ENCODE measurements at places on chromosomes 11 and 22.

DNA sequence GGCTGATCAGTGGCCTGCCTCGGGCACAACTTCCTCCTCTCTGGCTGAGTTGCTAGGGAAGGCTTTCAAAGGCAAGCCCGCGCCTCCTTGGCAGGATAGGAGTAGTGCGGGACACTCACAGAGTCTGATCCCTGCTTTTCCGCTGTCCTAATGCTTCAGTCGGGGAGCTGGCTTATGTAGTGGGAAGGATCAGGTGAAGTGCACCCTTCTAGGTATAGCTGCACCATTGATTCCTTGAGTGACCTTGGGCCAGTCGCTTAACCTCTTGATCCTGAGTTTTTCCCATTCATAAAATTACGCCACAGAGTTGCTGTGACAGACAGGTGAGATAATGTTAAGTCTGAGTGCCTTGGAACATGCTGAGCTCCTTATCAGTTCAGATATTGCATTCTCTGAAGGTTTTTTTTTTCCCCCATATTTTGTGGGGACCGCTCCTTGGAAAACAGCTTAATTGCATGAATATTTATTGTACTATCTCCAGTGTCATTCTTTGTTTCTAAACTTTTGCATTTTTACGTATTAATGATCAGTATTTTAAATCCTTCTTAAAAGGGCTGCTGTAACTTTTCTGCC lies 961 bp downstream of the IPO7 start:
- DNase-seq = peak; percentile 76

DNA sequence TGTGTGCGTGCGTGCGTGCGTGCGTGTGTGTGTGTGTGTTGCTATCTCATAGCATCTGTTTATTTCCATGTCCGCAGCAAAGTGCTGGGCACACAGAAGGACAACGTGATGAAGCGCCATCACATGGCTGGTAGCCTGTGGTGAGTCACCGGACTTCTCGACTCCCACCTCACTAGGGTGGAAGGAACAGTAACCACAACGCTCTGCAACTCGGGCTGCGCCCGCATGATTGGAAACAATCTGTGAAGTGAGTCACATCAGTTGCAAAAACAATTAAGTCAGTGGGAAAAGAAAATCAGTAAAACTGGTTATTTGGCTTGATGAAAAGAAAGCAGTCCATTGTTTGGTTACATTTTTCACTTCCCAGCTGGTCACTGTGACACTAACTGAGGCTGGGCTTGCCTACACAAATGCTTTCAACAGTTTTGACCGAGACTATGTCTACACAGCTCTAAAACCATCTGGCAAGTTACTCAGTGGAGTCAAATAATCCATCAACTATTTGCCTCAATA lies 437.3 kb upstream of the CADM1 start:
- DNase-seq = peak; percentile 99

GRCh38 chr11:64388894-64389293 lies 29.9 kb downstream of the RPS6KA4 start:
- DNase-seq = no peak

GRCh38 chr22:48431014-48431413 lies 1396.7 kb downstream of the BRD1 start:
- no peak for DNase-seq

- DNase-seq = no peak
Measured at GRCh38 chr22:27616033-27616432, 185.5 kb downstream of the MN1 start.

DNA sequence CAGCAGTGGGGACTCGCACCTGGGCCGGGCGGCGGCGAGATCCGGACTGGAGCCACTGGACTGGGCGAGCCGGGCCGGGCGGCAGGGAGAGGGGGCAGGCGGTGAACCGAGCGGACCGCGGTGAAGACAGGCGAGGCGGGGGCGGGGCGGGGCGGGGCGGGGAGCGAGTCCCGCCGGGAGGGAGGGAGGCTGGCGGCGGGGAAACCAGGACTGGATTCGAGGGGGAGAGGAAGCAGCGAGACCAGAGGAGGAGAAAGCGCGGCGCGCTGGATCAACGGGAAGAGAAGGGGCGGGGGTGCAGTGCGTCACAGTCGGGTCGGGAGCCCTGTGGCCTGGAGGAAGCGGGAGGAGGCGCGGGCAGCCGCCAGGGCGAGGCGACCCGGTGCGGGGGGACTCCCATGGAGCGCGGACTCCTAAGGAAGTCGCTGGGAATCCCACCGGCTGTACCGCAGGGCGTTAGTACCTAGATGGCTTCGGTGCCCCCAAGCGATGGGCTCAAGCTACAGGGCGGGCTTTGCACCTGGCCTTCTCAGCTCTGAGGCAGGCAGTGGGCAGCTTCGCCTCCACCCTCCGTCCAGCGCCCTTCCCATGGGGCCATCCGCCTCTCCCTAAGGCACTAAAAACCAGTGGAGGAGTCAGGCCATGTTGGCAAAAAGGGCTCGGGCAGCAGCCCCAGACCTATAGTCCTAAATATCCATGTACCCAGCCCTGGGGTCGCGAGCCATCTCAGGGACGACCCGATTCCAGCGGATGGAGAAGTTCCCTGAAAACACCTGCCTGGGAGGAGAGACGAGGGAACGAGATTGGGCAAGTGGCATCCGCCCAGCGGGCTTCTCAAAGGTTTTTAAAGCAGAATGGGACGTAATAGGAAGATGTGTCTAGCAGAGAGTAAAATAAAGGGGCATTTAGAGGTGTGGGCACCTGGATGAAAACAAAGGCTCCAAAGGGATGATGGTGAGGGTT lies at the start of gene TMEM121B:
TMEM121B (minus strand) TSS at position 128 of the 963 bp plus-strand sequence. CDS start 233 bp downstream, outside the sequence.
- DNase-seq = peak; percentile 85

- DNase-seq = no peak
Measured at GRCh38 chr11:91174734-91175133, 951.9 kb upstream of the CHORDC1 start.

DNA sequence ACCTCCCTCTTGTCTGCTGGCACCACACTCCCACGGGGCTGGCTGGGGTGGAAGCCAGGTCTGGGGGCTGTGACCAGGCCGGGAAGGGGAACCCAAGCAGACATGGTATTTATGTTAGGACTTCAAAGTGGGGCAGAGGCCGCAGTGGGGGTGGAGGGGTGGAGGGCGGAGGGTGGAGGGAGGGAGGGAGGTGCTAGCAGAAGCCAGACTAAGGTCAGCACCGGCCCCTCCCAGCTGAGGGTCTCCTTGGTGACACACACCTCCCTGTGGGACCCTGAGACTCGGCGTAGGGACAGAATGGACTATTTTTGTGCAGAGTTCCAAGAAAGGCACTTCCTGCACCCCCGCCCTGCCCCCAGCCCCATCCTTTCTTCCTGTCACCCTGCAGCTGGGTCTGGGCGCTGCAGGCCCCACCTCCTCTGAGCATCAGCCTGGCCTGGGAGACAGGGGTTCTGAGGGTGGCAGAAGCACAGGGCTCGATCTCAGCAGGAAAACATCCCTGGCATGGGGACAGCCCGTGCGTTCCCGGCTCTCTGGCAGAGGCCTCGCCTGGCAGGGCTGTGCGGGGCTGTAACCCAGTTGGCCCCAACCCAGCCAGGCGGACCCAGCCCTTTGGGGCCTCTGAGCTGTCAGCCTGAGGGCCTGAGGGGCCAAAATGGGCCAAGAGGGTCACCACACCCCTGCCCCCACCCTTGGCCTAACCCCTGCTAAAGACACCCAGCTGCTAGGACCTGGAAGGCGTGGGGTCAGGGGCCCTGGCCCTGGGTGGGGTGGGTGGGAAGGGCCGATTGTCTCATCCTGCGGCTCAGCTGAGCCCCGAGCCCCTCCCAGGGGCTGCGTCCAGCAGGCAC lies 9.6 kb upstream of the CD248 start:
- no peak for DNase-seq

DNA sequence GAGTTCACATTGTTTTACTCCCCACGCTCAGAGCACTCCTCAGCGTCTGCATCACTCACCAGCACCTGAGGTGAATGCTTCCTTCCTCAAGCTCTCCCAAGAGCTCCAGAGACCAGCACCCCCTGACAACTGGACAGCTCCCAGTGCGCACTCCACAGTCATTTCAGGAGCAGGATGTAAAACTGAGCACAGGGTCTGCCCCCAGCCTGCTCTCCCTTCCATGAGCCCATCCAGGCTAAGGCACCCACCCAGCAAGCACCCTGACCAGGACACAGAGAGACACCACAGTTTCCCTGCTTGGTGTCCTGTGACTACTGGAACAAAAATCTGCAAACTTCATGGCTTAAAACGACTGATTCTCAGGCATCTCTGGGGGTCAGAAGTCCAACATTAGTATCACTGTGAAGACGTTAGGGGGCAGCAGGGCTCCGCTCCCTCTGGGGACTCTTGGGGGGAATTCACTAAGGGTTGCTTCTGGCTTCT lies 3.3 kb downstream of the SCGB1D2 start:
- no peak for DNase-seq

- DNase-seq = no peak
Measured at GRCh38 chr11:123046473-123047259, 15.3 kb downstream of the HSPA8 start.

DNA sequence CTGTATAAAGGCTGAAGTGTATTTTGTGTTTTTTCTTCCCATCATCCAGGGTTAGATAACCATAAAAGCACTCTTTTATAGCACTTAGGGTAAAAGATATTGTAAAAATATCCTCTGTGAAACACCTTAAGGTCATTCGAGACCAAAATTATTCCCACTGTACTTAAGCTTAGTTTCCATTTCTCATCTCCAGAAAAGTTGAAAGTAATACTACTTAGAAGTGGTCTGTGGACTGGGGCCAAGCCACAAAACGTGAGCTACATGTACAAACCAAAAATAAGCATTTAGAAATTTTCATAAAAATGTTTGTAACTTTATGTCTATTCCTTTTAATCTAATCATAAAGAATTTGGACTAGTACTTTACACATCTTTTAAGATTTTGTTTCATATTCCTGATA lies 142.0 kb upstream of the NTM start:
- no peak for DNase-seq

GRCh38 chr11:90428836-90429235 lies 206.0 kb upstream of the CHORDC1 start:
- DNase-seq = no peak

- DNase-seq = no peak
Measured at GRCh38 chr22:49530671-49531367, 296.9 kb downstream of the BRD1 start.

DNA sequence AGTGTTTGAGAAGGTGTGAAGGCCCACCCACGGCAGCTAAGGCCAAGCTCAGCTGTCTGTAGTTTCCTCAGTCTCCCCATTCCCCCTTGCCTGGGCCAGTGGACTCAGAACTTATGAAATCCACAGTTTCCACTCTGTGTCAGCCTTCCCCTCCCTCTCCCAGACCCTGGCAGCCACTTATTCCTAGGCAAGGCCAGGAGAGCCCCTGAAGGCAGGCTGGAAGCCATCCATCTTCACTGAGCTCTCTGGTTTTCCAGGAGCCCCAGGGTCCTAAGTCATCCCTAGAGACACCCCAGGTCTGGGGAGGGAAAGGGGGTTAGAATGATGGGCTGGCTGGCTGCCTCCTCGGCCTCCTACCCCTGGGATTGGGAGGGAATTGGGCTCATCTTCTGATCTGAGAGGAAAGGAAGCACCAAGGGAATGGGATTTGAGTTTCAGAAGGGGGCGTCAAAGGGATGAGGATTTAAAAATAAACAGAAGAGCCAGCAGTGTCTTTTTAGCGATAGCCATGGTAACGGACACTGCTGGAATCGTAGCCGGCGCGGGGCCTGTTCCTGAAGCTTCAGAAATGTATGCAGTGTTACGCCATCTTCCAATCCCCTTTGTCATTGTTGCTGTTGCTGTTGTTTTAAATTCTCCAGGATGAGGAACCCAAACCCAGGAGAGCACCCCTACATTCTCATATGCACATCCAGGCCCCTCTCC lies 561.1 kb upstream of the CADM1 start:
- no peak for DNase-seq

GRCh38 chr11:9575260-9576240 lies 2.1 kb downstream of the WEE1 start:
- DNase-seq = no peak

DNA sequence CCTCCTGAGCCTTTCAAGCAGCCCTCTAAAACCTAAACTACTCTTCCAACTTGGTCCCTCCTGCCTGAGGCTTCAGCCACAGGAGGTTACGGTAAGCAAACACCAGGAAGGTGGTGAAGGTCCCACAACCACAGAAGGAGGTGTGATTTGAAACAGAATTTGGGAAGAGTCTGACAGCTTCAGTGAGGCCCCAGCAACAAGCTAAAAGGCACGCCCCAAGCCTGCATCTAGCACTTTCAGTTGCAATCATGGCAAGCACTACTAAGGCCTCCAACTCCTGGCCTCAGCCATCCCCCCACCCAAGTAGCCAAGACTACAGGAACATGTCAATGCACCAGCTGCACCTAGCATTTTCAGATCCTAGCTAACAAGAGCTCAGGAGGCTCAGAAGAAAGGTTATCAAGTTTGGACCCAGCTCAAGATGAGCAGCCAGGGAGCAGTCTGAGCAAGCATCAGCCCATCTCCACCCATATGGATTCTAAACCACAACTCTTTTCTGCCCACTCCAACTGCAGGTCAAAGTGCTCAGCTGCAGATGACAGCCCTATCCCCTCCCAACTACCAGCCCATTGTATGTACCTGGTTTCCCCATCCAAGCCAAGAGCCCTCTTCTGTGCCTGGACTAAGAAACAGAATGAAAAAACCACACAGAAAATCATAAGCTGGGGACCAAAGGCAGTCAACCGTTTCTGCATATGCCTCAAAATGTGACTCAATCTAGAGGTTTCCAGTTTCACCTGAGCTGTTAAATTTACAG lies 10.4 kb upstream of the AHNAK start:
- no peak for DNase-seq

GRCh38 chr11:57461841-57462489 lies 1.6 kb downstream of the RTN4RL2 start:
- no peak for DNase-seq

- DNase-seq = no peak
Measured at GRCh38 chr11:20156280-20156875, 3.9 kb downstream of the DBX1 start.

DNA sequence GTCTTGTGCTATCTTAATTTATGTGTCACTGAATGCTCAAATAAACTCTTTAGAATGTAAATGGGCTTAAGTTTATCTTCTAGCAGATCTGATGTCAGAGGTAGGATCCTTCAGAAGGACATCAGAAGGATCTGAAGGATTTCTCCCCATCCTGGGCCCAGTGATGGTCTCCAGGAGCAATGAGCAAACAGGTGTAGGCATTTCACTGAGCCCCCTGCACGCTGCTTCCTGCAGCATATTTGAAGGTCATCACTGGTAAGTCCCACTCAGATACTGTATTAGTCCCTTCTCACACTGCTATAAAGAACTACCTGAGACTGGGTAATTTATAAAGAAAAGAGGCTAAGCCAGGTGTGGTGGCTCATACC lies 4.5 kb downstream of the GSTP1 start:
- DNase-seq = no peak

- DNase-seq = peak; percentile 95
Measured at GRCh38 chr22:43094085-43094484, 4.9 kb upstream of the TTLL1 start.

DNA sequence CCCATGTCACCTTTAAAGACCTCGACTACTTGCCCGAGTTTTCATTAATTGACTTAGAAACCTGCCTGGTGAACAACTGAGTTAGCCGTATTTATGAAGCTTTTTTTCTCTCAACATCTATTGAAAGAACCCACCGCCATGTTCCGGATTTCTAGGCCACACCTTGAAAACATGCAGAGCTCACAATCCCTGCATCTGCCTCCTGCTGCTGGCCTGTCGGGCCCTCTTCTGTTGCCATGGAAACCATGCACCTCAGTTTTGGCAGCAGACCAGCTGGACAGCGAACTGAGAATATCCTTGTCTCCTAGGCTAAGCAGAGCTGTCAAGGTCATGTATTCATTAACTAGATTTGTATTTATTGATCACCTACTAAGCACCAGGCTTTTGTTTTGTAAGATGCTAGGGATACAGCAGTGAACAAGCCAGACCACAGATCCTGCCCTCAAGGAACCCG lies 4.3 kb upstream of the PATZ1 start:
- no peak for DNase-seq

- no peak for DNase-seq
Measured at GRCh38 chr11:64406221-64406946, 47.4 kb downstream of the RPS6KA4 start.

GRCh38 chr11:119081682-119082260 lies 2.9 kb upstream of the HMBS start:
- DNase-seq = peak; percentile 31

Measured in inflammatory macrophage (primary cell).